ENCODE measurements at places on chromosomes 7 and 10. TPM values are rescaled to one million over a fixed set of nuclear protein-coding genes. Genes with fewer than 3 reads are reported as not detected.

Gene LRRN3
- not detected for polyA plus RNA-seq

Gene CYP2W1
- 0.05 TPM for polyA plus RNA-seq

Gene DUSP5
- 55.5 TPM for polyA plus RNA-seq

Gene PRSS37
- polyA plus RNA-seq, result not detected

Gene WASL
- 9.5 TPM for polyA plus RNA-seq

Gene ZCCHC24
- polyA plus RNA-seq, result 0.96 TPM

Gene CSTF2T
- 7.0 TPM for polyA plus RNA-seq

Gene EPHA1
- polyA plus RNA-seq, result 37.1 TPM

Gene EBLN1
- polyA plus RNA-seq, result not detected

Gene HTR5A
- polyA plus RNA-seq, result not detected

Gene CCDC172
- polyA plus RNA-seq, result not detected

Gene SEMA3E
- 0.91 TPM for polyA plus RNA-seq

Gene AZGP1
- polyA plus RNA-seq, result 1.3 TPM

Gene PTPN20
- polyA plus RNA-seq, result 4.8 TPM

Gene ELFN1
- polyA plus RNA-seq, result 0.03 TPM

Gene VGF
- polyA plus RNA-seq, result 0.04 TPM

Gene NEUROD6
- not detected for polyA plus RNA-seq

Gene FAM25C
- polyA plus RNA-seq, result 26.2 TPM

Gene C10orf62
- polyA plus RNA-seq, result 0.06 TPM

Gene CALML5
- 11.4 TPM for polyA plus RNA-seq

Gene GALNT17
- not detected for polyA plus RNA-seq

Gene ICA1
- polyA plus RNA-seq, result 1.9 TPM

Gene PRKCQ
- polyA plus RNA-seq, result 7.2 TPM

Gene MRLN
- polyA plus RNA-seq, result not detected

Gene PDE6C
- not detected for polyA plus RNA-seq

Gene GLI3
- 2.0 TPM for polyA plus RNA-seq

Gene CHAT
- polyA plus RNA-seq, result not detected

Gene TMEM139
- 25.1 TPM for polyA plus RNA-seq

Gene OPN1SW
- not detected for polyA plus RNA-seq

Gene DYNC1I1
- 0.10 TPM for polyA plus RNA-seq

Gene FAM241B
- 8.3 TPM for polyA plus RNA-seq

Gene ZNF32
- 25.6 TPM for polyA plus RNA-seq

Gene APBB1IP
- polyA plus RNA-seq, result not detected

Gene ZNF804B
- not detected for polyA plus RNA-seq

Gene CNNM2
- 1.4 TPM for polyA plus RNA-seq

Gene CFAP43
- 0.20 TPM for polyA plus RNA-seq

All from keratinocyte (primary cell).